ENCODE measurements at places on chromosomes 12 and 14.

DNA sequence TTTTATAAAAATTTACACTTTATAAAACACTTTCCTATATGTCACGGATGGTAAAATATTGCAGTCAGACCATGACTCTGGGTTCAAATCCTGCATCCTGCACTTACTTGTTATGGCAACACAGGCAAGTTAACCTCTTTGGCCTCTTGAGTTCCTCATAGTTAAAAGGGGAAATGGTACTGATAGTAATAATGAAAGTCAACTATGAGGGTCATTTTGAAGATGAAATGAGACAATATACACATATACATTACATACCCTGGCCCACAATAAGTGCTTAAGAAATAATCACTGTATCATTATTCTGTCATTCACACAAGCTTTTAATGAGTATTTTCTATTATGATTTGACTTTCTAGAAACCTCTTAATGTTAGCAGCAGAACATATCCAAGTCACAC lies 64.4 kb downstream of the C12orf42 start:
- no peak for DNase-seq

DNA sequence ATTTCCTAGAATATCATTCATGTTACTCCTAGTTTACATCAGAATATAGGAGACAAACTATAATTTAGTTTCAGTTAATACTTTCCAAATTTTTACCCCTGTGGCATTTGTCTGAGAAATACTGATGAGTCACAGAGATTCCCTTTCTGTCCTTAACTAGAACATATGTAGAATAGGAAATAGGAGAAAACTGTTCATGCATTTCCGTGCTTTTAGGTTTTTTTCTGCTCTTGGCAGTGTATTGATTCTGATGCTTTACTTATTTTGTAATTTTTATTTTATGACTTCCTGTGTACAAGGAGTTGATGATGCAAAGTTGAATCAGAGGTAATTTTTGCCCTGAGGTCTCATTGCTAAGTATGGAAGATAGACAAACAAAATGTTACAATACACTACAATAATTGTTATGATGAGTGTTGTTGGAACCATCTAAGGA lies 23.0 kb downstream of the MNAT1 start:
- no peak for DNase-seq

DNA sequence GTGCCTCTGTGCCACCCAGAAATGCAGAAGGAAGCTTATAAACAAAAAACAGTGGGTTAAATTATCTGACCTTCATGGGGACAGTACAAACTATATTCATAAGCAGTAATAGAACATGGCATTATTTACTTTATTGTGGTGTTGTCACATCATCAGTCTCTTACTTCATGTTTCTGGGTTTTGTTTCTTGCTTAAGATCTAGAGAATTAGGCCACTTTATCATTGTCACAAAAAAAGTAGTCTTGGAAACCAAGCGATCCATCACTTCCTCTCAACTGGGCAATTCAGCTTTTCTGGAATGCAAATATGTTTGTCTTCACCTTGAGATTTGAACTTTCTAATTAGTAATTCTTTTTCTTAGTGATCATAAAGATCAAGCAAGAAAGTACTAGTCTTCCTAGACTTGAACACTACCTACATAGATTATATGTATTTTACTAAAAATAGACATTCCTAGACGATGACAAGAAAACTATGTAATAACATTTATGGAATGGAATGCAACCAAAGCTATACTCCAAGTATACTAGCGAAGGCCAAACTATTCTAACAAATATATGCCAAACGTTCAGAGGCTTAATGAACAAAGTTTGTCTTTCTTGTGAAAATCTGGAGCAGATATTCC lies 363.4 kb downstream of the DAD1 start:
- no peak for DNase-seq

GRCh38 chr12:18583655-18584054 lies 154.2 kb downstream of the PLCZ1 start:
- DNase-seq: no peak

DNA sequence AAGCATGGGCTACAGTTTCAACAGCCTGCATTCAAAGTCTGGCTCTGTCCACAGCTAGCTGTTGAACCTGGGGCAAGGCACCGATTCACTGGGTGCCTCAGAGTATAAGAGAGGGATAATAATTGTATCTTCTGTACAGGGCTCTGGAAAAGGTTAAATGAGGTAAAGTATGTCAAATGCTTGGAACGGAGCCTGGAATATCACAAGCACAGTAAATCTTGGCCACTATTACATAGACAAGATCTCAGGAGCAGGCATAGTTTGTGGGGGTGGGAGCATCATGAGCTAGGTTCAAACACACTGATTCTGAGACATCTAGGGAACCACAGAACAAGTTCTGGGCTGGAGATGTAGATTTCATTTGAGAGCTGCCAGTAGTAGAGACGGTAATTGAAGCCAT lies 203.7 kb upstream of the NUDT4 start:
- no peak for DNase-seq

- no peak for DNase-seq
Observed at GRCh38 chr12:41277100-41277945, 89.2 kb downstream of the PDZRN4 start.

GRCh38 chr12:10293570-10294227 lies 14.0 kb upstream of the KLRD1 start:
- DNase-seq: no peak

GRCh38 chr14:104688505-104689108 lies 811 bp upstream of the INF2 start:
- no peak for DNase-seq

DNA sequence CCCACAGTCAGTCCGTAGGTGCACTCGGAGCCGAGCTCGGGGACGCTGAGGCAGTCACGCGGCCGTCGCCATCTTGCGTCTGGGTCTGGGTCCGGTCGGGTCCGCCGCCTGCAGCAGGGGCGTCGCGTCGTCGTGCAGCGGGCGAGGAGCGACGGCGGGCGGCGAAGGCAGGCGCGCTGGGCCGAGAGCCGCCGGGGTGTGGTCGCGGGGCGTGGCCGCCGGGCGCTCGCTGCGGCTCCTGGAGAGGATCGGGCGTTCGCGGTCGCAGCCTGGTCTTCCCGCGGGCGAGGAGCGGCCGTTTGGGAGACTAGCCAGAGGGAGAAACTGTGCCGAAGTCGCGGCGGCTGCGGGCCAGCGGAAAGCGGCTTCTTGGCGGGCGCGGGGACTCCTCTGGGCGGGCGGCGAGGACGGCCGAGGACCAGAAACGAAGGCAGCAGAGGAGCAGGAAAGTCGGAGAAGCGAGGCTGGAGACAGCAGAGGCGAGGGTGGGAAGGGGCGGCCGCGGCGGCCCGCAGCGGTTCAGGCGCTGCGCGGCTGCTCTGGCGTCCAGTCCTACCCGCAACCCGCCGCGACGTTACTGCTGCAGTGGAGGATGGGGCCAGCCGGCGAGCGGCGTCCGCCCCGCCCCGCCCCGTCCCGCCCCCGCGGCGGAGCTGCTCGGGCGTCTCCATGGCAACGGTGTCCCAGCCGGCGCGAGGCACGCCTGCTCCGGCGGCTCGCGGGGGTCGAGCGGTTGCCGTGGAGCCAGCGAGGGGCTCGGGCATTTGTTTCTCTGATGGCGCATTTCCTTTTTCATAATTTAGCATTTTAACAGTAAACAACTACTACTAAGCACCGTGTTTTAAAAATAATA lies at the start of gene PNMA1:
PNMA1 (minus strand) TSS at position 582 of the 853 bp plus-strand sequence. CDS start 745 bp downstream, outside the sequence.
- peak; percentile 75 for DNase-seq

GRCh38 chr14:86933958-86934595 lies 1058.9 kb downstream of the GALC start:
- DNase-seq: no peak

GRCh38 chr12:54154681-54155186 lies 34.1 kb downstream of the SMUG1 start:
- no peak for DNase-seq

DNA sequence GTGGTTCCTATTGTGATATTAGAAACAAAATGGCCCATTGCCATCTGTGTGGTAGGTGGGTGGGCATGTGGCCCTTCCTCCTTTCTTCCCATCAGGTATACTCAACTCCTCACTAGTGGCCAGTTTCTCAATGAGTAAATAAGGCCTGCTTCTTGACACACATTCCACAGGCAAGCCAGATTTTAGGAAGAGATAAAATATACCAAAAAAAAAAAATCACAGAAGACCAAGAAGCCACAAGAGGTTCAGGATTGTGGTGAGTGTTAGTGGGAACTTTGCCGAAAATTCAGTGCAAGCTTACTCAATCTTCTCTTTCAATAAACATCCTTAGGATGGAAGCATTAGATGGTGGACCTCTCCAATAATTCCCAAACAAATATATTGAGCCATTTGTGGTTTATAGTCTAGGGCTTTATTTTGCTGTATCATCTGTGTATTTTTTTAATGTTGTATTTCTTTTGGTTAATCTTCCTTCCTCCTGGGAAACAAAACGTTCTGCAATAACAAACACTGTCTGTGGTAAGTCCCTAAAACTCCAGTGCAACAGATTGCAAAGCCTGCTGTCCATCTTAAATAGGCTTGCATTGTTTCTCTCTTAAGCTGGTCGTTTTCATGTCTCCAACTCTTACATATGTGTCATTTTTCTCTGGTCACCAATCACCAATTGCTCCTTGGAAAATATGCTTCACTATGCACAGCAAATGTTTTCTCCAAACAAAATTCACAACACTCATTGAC lies 289.9 kb upstream of the KITLG start:
- DNase-seq: no peak

DNA sequence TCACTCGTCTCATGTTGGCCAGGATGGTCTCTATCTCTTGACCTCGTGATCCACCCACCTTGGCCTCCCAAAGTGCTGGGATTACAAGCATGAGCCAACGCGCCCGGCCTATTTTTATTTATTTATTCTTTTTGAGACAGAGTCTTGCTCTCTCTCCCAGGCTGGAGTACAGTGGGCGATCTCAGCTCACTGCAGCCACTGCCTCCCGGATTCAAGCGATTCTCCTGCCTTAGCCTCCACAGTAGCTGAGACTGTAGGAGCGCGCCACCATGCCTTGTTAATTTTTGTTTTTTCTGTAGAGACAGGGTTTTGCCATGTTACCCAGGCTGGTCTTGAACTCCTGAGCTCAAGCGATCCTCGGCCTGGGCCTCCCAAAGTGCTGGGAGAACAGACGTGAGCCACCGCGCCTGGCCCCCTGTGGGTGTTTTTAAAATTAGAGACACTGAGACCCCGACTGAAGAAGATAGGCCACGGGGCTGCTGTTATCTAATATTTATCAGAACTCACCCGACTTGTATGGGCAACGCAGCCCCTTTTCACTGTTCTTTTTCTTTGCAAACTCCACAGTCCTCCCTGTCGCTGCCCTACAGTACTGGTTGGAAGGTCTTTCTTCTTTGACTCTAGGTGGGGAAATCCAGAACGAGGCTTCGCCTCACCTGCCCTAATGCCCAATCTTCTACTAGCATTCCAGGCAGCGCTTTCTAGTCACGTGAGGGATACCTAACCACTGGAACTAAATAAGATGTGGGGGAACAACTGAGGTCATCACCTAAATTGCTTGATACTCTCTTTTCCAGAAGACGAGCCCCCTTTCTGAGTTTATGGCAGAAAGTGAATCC lies 1.4 kb upstream of the GABARAPL1 start:
- DNase-seq: no peak

DNA sequence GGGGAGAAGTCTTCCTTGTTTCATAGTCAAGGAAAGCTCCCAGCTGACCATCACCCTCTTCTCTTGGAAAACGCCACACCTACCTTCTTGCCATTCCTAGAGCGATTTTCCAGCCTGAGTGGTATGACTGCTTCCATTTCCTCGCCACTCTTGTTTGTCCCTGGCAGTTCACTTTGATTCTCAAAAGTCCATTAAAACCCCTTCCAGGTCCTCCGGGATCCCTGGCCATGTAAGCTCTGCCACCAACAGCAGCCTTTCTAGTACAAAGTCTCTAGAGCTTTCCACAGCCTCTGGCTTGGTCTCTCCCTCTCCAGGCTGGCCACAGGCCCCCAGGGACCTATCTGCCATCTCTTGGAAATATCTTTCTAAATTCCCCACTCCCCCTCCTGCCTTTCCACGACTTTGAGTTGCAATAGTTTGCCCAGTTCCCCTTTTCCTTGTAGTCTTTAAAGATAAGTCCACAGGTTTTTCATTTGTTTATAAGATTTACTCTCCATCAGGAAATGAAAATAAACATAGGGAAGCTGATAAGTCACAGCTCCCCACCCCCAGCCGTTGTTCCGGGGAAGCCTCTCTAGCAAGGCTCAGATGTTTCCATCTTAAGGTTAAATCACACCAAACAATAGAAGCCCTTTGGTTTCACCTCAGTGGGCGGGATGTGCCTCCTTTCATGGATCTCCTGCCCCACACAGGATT lies 42.9 kb upstream of the SINHCAF start:
- no peak for DNase-seq

DNA sequence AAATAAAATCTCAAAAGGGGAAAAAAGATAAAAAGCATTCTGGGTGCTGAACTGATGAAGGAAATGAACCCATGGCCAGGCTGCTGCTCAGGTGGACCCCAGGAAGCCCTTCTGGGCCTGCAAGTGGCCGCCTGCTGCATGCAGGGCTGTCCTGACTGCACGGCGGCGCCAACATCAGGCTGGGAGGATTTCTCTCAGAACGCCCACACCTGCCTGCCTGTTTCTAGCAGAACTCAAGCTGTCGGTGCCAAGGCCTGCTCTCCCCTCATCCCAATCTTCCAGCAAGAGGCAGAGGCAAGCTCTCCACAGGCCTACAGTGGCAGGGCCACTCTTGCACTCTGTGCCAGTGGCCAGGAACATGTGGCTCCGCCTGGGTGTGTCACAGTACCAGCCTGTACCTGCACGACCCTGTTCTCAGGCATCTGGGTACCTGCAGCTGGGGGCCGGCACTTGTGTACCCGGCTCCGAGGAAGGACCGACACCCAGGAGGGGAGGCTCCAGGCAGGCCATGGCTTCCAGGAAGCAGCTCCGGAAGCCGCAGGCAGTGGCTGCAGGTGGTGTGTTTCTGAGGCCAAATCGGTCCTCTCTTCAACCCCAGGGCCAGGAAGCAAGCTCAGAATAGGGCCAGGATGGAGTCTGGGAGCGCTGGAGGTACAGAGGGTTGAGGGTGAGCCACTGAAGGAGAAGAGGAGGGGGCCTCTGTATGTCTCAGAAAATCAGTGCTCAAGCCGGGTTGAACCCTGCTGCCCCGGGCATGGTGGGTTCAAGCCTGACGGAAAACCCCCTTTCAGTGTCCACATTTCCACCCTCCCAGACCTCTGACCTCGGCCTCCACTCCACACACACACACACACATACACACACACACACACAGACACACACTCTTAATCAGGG lies 2.5 kb upstream of the INF2 start:
- no peak for DNase-seq

GRCh38 chr12:15627995-15628945 lies 160.9 kb downstream of the EPS8 start:
- no peak for DNase-seq

Measured in activated T-helper 9 cell treated with anti-CD3 and anti-CD28 coated beads, Interleukin-2, amount 50 U/mL, for 16 hours (primary cell).